T-helper 1 cell (primary cell): ENCODE measurements at places on chromosomes 2 and 18.

- peak; percentile 27 for DNase-seq
Observed at GRCh38 chr18:3624935-3625741, 175.2 kb downstream of the TGIF1 start.

- DNase-seq, result no peak
Observed at GRCh38 chr18:69951182-69951581, 3.5 kb upstream of the CD226 start.

DNA sequence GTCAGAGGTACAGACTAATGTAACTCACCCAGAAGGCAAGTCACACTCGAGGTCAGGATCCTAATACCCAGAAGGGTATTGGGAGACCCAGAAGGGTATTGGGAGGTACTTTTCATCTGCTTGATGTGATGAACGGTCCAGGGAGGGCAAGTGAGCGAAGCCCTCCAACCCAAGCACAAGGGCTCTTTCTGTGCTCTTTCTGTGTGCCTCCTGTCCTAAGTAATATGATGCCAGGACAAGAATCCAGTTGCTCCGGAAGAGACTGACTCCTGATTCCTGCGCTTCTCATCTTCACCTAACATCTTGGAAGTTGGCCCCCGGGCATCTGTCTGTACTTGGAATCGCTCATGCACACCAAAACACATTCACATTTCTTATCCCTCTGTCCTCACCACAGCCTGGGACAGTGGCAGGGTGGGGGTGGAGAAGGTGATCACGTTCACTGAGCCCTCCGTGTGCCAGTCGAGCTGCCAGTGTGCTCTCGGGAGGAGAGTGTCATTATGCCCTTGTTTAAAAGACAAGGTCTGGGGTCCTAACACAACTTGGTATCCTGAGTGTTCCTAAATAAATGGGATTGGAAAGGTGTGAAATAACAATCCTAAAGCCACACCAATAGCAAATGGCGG, 17.1 kb downstream of the GYPC start:
- no peak for DNase-seq

DNA sequence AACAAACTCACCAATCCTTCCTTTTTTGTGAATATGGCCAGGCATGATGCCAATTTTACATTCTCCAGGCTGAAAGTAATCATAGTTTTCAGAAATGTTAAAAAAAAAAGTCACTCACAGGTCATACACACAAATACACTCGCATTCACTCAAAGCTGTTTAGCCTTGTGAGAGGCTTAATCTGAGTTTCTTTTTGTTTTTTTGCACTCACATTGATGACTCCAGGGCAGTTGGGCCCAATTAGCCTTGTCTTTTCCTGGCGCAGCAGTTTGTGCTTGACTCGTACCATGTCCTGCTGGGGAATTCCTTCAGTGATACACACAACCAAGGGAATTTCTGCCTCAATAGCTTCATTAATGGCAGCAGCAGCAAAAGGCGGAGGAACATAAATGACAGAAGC, 18.0 kb downstream of the SUCLG1 start:
- DNase-seq, result no peak

GRCh38 chr2:88608184-88608583, 19.1 kb downstream of the EIF2AK3 start:
- DNase-seq, result no peak

DNA sequence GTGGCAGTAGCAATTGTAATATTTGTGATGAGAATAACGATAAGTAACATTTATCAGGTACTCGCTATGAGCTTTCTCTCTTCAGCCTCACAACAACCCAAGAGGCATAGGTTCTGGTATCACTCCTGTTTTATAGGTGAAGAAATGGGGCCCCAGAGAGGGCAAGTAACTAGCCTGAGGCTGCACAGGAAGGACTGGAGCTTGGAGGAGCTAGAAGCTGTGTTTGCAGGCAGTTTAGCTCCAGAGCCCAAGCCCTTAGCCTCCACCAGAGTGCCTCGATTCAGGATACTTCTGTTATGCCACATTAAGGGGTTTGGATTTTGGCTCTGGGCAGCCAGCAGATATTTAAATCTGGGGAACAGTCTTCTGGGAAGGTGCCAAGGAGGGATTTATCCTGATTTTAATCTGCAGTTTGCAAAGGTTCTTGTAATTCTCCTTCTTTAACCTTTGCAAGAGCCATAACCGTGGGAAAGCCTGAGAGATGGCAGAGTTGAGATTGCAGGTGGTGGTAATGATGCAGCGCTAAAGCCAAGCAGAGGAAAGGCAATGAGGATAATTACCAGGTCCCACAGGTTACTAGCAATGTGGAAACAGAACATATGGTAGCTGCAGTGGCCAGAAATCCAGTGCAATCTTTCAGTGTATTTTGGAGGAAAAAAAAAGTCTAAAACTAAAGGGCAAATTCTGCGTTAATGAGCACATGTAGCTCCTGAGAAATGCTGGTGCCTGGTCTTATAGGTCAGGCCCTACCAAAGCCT, 9.1 kb downstream of the MOCOS start:
- no peak for DNase-seq

- DNase-seq, result no peak
Observed at GRCh38 chr2:165251366-165251765, 12.2 kb downstream of the SCN2A start.

DNA sequence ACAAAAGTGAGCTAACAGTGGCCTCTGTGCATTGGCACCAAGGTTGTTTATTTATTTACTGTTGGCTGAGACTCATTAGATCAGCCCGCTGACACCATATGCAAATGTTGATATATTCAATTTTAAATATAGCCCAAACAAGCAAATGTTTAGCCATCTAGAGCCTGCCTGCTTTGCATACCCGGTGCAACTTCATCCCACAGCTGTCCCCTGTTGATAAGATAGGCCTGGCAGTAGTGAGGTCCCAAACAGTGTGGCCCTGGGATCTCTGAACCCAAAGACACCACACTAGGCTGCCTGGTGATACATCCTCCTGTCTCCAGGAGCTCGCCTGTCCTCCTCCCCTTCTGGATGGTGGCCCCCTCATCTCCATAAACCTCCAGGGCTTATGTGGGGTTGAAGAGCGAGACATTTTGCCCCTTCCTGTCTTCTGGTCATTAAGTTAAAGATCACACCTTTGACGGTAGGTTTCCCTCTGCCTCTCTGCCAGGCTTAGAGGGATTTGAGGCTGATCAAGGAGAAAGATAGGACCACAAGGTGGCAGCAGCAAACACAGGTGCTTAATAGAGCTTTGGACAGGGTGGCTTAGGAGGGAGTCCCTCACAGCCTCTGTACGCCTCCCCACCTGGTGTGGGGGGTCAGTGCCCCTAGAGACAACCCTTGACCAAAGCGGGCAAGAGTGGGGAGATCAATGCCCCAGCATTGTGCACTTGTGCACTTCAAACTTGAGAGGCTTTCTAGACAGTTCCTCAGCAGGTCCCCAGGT, 23.7 kb upstream of the MYO5B start:
- DNase-seq, result no peak

GRCh38 chr2:238912228-238912915, 64.5 kb downstream of the TWIST2 start:
- DNase-seq, result no peak

DNA sequence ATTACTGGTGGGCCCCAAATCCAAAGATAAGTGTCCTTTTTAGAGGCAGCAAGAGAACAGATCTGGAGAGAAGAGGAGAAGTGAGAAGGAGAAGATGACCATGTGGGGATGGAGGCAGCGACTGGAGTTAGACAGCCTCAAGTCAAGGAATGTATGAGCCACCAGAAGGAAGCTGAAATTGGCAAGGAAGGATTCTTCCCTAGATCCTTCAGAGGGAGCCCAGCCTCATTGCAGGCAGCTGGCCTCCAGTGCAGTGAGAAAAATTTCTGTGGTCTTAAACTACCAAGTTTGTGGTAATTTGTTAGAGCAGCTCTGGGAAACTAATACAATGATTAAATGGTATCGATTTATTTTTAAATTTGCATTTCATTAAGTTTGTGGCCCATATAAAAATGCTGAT, 167.9 kb downstream of the NCKAP5 start:
- no peak for DNase-seq

GRCh38 chr2:202883987-202884675, 12.6 kb upstream of the ICA1L start:
- no peak for DNase-seq

DNA sequence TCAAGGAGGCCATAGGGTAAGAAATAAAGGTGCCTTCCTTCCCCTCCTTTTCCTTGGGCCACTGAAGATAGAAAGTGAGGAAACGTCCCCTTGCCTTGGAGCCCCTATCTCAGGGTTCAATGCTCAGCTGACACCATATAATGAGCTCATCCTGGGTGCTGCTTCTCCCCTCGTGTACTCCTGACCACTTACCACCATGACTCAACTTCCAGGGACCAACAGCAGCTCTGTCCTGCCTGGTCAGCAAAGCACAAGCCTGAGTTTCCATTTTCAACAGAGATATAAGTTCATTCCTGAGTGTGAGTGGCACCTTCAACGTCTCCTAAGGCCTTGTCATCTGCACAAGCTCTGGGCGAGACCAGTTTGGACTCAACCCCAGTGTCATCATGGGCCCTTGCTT, 151.2 kb downstream of the CAPN13 start:
- DNase-seq, result no peak

DNA sequence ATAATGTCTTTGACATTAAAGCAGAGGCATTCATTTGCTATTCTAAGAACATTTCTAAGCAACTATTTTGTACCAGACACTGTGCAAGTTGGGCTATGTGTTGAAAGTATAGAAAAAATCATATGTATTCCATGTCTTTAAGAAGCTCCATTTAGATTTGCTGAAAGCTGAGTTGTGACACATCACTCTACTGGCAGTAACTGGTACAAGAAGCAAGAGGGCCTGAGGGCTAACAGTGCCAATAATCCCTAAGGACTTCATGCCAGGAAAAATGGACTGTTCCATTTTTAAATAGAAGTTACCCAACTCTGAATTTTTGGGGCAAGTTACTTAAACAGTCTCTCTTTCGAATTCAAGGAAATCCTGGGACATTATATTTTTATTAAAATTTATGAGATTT, 178.7 kb downstream of the SRBD1 start:
- DNase-seq, result no peak

DNA sequence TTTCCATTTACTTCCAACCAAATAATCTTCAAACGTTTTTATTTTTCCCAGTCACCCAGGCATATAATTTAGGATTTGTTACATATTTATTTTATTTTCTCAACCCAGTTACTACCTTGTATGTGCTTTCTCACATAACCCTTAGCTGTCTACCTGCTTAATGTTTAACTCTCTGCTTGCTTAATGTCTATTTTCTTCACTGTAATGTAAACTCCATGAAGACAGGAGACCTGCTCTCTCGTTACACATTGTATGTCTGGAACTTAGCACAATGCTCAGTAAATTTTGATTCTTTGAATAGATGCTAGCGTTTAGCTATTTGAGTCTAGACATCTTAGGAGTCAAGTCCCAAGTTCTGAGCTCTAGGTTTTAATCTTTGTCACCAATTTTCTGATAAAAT, 70.2 kb downstream of the RBBP8 start:
- DNase-seq, result no peak

DNA sequence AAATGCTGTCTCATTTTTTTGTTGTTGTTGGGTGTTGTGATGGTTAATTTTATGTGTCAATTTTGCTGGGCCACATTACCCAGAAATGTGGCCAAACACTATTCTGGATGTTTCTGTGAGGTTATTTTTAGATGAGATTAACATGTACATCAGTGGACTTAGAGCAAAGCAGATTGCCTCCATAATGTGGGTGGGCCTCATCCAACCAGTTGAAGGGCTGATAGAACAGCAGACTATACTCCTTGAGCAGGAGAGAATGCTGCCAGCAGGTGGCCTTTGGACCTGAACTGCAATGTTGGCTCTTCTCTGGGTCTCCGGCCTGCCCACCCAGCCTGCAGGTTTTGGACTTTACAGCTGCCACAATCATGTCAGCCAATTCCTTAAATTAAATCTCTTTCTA, 169.0 kb downstream of the FTCDNL1 start:
- no peak for DNase-seq

DNA sequence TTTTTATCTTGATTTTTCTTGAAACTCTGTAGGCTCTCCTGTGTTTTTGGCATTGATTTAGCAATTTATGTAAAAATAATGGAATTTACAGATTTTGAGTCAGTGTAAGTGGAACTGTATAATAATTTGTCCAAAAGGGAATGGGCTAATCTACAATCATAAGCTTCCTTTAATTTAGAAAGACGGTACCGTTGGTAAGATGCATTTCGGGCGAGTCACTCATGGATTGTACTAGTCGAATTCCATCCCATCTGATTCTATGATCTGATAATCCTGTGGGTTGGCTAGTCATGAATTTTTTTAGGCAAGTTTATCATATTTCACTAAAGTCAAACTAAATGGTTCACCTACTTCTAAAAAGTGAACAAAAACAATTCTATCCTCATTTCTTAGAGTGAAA, 133.4 kb downstream of the ZNF407 start:
- DNase-seq, result no peak

GRCh38 chr18:62485684-62486083, 37.1 kb upstream of the ZCCHC2 start:
- DNase-seq, result no peak

DNA sequence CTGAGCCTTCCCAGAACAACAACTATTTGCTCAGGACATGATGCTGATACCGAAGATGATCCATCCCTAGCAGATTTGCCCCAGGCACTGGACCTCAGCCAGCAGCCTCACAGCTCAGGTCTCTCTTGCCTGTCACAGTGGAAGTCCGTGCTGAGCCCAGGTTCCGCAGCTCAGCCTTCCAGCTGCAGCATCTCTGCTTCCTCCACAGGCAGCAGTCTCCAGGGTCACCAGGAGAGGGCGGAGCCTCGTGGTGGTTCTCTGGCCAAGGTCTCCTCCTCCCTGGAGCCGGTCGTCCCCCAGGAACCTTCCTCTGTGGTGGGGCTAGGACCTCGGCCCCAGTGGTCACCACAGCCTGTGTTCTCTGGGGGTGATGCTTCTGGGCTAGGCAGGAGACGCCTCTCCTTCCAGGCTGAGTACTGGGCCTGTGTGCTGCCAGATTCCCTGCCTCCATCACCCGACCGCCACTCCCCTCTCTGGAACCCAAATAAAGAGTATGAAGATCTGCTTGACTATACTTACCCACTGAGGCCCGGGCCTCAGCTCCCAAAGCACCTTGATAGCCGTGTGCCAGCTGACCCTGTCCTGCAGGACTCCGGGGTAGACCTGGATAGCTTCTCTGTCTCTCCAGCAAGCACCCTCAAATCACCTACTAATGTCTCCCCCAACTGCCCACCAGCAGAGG, 15.4 kb downstream of the CEP68 start:
- no peak for DNase-seq

- DNase-seq, result no peak
Observed at GRCh38 chr2:7974936-7975335, 706.9 kb upstream of the ID2 start.

GRCh38 chr2:66897181-66897580, 462.3 kb downstream of the MEIS1 start:
- no peak for DNase-seq

DNA sequence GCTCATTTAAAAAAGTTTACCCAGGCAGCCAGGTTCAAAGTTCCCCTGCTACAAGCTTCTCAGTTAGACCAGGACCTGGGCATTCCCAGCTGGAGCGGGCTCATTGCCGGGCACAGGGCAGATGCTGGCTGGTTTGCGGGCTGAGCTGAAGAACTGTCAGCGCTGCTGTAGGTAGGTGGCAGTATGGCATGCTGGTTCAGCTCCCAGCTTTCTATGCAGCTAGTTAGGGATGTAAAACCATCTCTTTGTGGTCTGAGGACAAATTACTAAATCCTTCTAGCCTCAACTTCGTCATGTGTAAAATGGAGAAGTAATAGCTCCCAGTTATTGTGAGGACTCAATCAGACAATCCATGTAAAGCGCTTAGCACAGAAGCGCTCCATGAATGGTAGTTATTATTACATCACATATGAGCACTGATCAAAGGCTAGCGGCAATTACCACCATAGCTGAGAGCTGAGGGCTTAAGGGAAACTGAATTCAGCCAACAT, 2.4 kb upstream of the LDLRAD4 start:
- DNase-seq, result peak; percentile 65

GRCh38 chr2:138187221-138187620, 222.9 kb downstream of the HNMT start:
- DNase-seq, result no peak
